ENCODE measurements at places on chromosomes 12 and 14.
A peak's percentile ranks its signal among the peaks of the same experiment; 100 is the strongest.

DNA sequence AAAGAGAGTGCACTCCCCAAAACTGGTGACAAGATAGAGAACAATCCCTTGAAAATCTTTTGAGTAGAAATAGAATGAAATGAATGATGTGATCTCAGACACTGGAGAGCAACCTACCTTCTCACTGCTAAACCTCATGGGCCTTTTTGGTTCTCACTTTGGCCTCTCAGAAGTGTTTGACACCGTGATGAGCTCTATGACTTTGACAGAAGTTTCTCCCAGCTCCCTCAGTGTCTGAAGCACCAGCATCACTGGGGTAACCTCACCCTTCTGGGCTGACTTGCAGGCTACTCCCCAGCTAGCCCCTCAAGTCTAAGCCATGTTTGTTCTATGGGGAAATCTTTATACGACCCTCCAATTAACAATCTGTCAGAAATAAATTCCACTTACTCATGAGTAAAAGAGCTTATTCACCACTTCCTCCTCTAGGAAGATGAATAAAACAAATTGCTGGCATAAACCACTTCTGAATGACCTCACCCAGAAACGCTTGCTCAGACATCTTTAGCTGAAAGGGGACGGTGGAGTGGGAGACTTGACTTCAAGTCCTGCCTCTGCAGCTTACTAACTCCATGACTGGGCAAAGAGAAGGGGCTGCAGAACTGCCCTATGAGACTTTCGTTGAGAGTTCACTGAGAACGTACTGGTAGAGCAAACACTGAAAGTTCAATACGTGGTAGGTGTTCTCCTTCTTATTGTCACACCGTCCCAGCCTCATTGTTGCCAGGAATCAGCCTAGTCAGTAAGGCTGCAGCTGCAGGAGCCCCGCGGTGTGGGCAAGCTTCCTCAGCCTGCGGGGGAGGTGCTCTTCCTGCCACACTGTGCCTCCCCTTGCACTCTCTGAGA lies 46.5 kb downstream of the ST8SIA1 start:
- DNase-seq: peak; percentile 83

DNA sequence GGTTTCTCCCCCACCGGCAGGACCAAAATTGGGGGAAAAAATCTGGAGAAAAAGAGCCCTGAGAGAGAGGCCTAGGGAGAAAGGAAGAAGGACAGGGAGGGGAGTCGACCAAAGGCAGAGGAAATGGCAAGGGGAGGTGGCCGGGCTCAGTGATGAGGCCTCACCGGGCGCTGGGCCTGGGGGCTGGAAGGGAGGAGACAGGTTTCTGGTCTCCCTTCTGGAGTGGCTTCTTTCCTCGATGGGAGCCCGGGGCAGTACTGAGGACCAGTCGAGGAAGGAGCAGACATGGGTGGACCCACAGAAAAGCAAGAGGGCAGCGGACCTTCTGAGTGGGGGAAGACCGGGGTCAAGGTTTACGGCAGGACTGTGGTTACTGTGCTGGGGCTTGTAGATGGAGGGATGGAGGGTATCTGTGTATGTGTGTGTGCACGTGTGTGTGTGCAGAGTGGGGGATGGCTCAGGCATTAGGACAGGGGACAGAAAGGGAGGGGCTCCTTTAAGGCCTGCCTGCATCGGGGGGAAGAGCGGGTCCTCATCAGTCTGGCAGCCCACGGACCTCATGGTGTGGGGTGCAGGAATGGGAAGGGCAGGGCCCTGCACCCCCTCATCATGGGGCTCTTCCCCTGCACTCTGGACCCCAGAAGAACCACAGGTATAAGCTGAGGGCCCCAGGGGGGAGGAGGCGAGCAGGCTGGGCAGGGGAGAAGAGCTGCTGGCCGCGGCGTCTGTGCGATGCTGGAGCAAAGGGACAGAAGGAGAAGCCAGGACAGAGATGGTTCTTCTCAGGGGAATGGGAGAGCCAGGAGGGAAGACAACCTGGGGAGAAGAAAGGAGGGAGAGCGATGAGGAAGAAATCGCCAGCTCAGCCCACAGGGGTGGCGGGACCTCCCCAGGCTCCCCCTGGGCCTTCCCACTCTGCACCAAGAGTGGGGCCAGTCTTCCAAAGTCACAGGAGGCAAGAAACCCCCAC lies 15.1 kb upstream of the RPLP0 start:
- no peak for DNase-seq

- no peak for DNase-seq
These were observed 18.4 kb downstream of the PIGH start for GRCh38 chr14:67581643-67582042.

- DNase-seq: no peak
These were observed 35.1 kb upstream of the PPP2R5C start for GRCh38 chr14:101726295-101726953.

DNA sequence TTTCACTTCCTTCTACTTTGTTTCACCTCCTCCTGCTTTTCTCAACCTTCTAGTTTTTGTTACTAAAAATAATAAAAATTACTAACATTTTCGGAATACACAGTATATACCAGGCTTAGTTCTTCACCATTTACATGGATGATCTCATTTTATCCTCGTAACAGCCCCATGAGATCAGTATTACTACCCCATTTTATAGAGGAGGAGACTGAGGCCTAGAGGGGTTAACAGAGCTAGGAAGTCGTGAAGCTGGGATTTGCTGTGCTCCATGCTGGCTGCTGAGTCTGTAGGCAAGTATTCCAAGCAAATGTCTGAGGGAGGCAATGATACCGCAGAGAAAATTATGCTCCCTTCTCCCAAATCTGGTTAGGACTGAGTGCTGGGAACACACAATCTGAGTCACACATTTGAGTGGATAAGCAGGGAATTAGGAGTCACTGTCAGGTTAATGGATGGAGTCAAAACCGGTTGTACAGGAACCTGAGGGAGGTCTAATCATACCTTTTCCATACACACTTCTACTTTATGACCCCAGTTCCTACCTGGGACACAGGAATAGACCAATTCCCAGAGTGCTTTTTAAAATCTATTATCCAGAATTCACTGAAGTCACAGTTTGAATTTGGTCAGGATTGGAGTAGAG lies 51.1 kb downstream of the ZFYVE26 start:
- no peak for DNase-seq

DNA sequence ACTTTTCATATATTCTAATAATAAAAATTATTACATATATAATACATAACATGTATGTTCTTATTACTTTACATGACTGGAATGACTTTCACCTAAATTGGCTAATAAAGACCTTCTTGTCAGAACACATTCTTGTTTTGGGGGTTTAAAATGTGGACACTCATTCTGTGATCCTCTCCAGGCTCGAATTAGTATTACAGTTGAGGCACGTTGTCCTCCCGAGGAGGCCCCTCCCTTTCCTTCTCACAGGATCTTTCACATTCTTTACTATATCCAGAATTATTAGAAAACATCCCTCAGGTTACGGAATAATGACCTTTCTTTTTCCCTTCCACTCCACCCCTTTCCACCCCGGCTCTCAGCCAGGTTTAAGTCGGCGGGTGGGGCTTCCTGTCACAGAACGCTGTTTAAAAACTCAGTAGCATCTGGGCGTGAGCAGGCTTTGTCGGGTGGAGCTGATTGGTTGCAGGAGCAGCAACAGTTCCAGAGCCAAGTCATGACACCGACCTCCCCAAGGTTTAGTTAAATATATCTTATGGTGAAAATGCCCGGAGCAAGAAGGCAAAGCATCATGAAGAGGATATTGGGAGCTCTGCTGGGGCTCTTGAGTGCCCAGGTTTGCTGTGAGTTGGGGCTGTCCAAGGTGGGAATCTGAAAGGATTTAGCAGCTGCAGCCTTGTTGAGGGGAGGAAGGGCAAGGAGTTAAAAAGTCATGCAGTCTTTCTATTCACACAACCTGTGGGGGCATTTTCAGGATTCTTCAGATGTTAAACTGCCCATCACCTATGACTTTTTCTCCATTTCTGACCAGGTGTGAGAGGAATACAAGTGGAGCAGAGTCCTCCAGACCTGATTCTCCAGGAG lies 396.7 kb upstream of the OR4E1 start:
- peak; percentile 5 for DNase-seq

GRCh38 chr14:89613260-89614008 lies 196.4 kb upstream of the FOXN3 start:
- DNase-seq: no peak

- no peak for DNase-seq
These were observed 4.3 kb upstream of the RAPGEF3 start for GRCh38 chr12:47762850-47763465.

GRCh38 chr12:64687816-64688215 lies 71.4 kb downstream of the GNS start:
- no peak for DNase-seq

DNA sequence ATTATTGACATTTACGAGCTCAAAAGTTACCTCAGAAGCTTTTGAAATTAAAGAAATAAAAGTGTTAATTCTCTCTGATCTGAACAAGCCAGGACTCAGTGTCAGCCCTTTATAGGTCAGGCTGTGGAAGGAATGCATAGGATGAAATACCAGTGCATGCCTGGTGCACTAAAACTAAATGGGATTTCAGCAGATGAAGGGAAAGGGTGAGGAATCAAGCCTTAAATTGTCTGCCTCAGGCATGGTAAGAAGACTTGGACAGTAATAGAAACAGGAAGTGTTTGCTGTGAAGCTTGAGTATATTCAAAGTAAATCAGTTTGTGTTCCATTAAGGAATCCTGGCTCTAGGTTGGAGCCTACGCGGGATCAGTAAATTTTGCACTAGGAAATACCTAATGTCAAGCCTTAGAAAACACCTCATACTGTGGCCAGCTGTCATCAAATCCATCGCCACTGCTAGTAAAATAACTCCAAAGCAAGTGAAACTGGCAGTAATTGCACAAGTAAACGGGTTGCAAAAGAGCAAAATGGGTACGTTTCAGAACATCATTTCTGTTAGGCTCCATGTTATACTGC lies 76.3 kb downstream of the PDE3A start:
- DNase-seq: no peak

DNA sequence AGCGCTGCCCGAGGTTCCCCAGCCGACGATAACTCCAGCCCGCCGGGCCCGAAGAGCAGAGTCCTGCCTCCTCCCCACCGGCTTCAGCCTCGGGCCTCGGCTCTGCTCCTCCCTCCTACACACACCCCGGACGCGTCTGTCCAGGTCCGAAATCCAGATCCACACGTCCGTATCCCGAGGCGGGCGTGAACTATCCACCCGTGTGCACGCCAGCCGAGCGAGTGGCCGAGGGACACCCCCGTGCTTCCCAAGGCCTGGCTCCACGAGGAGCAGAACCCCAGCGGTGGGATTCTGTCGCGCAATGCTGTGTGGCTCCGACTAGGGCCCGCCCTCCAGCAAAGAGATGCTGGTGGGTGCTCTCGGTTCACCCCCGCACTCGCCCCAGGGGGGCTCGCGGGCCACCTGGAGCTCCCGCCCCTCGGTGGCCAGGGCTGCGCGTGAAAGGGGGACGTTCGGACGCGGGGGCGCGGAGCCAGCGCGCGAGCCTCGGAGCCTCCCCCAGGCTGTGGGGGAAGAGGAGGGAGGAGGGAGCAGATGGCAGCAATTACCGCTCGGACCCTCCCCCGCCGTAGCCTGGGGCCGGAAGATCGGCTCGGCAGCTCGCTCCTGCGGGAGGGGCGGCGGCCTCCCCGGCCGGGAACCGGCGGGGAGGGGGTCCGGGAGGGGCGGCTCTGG lies 18.9 kb upstream of the ANKRD33 start:
- DNase-seq: no peak
